ENCODE measurements at places on chromosomes 4 and X.

DNA sequence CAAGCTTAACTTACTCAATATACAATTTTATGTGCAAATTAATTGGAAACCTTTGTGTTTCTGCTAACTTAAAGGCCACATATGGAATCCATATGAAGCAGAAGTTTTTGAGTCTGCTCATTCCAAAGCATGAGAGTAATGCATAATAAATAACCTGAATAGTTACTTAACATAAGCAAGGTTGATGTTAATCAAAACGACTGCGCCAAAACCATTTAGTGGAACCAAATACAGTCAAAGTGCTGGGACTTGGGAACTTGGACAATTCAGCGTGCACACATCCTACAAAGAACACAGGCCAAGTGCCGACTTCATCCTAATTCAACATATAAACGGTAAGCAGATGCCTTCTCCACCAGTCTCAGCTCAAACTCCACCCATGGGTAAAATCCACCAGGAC lies 17.0 kb downstream of the TSPAN5 start:
- no peak for DNase-seq

DNA sequence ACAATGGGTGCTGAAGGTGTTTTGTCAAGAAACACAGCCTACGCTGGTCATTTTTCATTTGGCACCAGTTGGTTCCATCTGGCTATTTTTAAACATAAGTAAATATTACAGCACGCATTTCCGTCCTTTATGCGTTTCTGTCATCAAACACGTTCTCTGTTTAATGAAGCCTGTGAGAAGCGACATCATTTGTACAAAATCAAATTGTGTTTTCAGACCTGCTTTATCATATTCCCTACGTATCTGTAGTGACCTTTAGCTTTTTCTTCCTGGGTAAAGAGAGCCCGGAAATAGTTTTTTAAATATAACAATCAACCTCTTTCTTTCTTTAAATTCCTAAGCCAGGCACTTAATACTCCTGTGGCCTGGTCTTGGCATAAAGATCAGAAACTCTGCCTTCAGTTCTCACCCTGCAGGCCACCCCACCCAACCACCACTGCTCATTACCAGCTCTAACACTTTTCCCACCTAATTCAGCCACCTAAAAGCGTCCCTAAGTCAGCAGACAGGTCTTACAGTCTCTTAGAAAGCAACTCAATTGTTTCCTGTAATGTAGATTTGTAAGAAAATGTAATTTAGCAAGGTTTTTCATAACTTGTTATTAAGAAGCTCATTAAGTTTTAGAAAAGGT lies 30.4 kb downstream of the ACSL1 start:
- no peak for DNase-seq

GRCh38 chr4:185352741-185353140 lies 43.0 kb downstream of the LRP2BP start:
- DNase-seq, result no peak

- DNase-seq, result no peak
Measured at GRCh38 chrX:124028182-124028581, 66.7 kb downstream of the STAG2 start.

DNA sequence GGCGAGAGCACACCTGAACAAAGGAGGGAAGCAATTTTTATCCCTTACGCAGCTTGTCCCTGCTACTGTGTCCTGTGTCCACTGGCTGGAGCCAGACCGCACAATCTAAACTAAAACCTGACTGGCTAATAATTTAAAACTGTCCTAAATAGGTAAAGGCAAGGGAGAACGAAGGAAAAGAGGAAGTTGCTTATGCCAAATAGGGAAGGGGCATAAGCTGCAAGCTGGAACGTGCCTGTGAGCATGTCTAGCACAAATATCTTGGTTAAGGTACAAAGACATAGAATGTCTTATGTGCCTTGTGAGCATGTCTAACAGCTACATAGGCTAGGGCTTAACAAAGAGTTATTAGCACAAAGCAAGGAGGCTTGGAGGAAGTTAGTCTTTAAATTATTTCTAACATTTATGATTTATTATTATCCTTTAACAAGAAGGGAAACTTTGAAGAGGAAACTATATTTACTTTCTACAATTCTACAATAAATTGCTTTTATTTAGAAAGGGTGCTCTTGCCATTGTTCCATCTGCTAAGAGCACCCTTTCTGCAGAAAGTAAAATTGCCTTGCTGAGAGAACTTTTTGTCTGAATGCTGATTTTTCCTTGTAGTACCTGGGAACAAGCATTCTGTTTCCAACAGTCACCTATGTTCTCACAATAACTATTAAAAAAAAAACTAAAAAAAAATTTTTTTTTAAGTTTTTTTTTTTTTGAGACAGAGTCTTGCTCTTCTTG lies 80.6 kb upstream of the CBR4 start:
- no peak for DNase-seq

- no peak for DNase-seq
Measured at GRCh38 chr4:19241895-19242294, 1009.8 kb upstream of the SLIT2 start.

DNA sequence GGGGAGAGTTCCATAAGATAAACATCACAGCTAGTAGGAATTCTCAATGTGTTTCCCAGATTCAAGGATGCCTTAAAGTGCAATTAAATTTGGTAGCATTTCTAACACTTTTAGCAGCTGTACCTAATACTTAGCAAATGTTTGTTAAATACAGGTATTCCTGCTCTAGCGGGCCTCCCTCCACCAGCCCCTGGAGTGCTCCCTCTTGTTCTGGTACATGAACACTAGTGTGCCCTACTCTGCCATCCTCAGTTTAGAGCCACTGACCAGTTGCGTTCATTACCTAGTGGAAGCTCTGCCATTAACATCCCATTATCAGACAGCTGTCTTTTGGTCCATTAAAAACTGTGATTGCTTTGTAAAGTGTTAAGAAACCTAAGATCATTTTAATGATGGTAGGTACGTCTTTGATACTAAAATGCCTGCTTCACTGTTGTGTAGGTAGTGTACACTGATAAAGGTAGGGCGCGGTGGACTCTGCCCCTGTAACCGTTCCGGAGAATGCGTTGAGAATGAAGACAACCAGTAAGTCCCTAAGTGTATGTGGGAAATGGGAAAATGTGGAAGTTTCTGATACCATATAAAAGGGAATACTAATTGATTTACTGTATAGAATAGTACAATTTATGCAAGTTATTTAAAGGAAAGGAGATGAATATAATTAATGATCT lies 21.7 kb downstream of the KIAA0232 start:
- DNase-seq, result no peak

DNA sequence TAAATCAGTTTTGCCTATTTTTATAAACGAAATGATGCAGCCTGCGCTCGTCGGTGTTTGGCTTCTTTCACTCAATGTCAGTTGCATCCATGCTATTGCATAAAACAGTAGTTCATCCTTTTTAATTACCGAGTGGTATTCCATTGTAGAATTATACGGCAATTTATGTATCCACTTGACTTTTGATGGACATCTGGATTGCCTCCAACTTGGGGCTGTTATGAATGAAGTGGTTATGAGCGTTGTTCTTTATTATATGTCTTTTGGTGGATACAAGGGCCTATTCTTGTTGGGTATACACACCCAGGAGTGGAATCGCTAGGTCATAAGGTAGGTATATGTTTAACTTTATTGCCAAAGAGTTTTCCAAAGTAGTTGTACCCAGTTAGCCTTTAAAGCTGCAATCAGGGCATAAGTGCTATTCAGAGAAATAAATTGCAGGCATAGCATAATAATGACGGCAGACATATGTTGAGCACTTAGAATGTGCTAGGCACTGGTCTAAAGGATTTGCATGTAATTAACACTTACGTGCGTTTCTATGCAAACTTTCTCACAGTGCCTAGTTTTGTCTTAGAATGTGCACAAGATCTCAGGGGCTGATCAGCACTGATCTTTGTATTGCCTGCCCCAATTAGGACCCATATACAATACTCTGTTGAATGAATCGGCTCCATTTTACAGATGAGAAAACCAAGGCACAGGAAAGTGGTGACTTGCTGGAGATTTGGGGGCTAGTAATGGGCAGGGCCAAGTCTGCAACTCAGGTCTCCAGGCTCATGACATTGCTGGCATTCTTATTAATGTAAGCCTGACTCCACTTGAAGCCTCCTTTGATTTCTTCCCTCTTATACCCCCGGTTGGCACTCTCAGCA lies 407.0 kb downstream of the BCOR start:
- no peak for DNase-seq

DNA sequence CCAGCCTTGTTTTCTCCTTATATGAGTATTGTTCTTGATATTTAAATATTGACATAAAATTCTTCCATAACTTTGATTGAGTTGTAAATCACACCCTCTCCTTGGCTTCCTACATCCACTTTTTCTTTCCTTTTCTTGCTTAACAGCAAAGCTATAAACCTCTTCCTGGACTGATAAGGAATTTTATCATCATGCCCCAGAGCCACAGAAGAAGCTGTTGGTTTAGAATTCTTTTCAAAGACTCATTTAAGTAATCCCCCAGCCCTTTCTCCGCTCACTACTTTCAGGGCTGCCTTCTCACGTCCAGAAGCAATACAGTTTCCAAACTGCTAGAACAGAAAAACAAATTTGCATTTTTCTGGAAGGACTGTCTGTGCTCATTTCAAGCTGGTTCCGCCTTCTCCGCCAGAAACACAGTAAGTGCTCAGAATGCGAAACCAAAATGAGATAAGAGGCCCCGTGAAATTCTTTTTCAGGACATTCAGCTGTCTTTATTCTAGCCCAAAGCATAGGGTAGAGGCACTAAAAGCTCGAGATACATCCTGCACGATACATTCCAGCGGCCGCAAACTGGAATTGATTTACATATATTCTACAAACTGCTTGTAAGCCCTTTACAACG lies 849 bp downstream of the MID1 start:
- no peak for DNase-seq

- DNase-seq, result no peak
Measured at GRCh38 chr4:102610007-102610406, 108.8 kb downstream of the NFKB1 start.

- DNase-seq, result no peak
Measured at GRCh38 chrX:3963980-3964379, 250.5 kb upstream of the PRKX start.

DNA sequence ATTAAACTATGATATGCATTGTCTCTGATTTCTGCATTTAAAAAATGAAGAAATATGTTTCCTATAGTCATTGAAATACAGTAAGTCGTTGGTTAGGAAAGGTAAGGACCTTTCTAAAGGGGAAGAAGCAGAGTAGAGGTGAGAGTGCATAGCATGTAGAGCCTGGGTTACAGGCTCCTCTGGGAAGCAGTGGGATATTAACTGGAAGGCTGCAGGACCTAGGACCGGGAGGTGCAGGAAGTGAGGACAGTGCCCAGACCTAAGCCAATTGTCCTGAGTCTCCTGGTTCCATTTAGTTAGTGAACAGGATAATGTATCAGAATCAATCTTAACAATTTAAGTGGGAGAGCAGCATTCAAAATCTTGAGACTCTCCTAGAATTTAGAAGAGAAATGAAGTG lies 237.1 kb upstream of the NUDT6 start:
- no peak for DNase-seq

- no peak for DNase-seq
Measured at GRCh38 chr4:25654971-25655963, at the start of gene SLC34A2. Gene SLC34A2, plus strand, starts transcription at chr4:25655851. Its CDS starts 6,650 bp downstream, at chr4:25662501.

DNA sequence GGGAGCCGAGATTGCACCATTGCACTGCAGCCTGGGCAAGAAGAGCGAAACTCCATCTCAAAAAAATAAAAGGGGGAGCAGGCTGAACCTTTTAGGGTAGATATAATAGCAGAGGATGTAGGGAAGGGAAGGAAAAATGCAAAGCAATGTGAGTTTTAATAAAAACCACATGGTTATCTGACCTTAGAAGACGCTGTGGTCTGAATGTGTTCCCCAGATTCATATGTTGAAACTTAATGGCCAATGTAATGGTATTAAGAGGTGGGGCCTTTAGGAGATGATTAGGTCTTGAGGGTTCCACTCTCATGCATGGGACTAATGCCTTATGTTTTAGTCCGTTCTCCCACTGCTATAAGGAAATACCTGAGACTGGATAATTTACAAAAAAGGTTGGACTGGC lies 114.1 kb upstream of the STX18 start:
- no peak for DNase-seq

- no peak for DNase-seq
Measured at GRCh38 chr4:145716200-145716599, 36.3 kb downstream of the C4orf51 start.

DNA sequence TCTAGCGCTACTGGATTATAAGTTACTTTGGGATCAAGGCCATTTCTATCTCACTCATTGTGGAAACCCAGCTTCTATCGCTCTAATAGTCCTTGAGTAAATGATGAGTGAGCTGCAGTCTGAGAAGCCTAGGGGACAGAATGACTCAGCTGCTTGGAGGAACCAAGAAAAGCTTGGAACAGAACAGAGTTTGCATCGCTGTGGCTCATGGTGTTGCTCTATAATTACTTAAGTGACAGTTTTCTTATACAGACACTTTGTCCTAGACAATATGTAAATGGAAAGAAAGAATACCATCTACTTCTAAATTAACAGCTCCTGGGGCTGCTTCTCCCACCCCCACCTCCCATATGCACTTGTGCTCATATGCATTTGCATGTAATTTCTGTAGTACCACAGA lies 156.9 kb downstream of the SLIT2 start:
- DNase-seq, result no peak

DNA sequence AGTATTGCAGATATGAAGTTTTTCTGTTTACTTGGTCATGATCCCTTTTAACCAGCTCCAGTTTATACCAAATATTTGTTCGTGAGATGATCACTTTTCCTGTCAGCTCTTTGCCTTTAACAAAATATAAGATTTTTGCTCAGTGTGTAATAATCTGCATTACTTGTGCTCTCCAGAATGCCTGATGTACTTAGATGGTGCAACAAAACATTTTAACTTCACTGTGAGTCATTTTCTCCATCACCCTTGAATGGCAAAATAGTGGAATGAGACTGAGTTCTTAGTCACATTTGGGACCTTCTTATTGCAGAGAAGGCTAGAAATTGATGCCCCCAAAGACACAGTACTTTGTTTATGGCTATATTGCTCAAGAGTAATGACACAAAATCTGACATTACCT lies 252.0 kb downstream of the FRMPD4 start:
- DNase-seq, result no peak

GRCh38 chr4:169963998-169964397 lies 62.2 kb downstream of the MFAP3L start:
- no peak for DNase-seq

GRCh38 chrX:74509989-74510388 lies 88.7 kb downstream of the SLC16A2 start:
- DNase-seq, result no peak

DNA sequence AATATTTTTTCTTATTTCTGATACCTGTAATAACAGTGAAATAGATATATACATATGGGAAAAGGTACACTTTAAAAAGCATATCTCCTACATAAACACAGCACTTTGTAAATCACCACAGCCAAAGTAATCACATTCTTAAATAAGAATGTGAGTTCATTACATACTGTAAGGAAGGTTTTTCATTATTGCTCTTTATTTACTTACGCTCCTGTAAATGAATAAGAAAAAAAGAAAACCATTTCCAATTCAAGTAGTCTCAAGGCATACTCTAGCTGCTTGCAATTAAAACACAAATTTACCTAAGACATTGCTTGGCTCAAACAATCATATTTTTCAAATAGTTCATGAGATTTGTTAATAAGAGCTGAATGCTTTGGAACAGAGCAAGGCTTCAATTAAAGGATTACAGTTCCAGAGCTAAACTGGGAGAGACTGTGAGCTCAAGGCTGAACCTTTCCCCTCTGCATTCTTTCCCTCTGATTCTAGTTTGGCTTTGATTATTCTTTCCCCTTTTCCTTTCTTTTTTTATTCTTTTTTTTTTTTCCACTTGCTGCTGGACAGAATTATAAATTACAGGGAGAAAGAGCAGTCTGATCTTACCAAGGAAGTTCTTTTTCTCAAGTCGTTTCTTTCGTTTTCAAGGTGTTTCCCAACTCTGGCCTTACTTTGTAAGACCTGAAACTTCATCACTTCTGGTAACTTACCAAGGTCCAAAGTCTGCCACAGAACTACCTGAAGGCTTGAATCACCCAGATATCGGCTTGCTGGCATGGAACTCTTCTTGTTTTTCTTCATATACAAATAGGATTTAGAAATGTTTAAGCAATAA lies 278.3 kb downstream of the INPP4B start:
- DNase-seq, result peak; percentile 15
